ENCODE measurements at places on chromosomes 16 and 17.

- no peak for DNase-seq
Observed at GRCh38 chr16:2428051-2428783, 1.0 kb upstream of the CCNF start.

- no peak for DNase-seq
Observed at GRCh38 chr16:85123891-85124635, 11.8 kb upstream of the CIBAR2 start.

- DNase-seq: no peak
Observed at GRCh38 chr16:83453977-83454376, 353.8 kb upstream of the HSBP1 start.

DNA sequence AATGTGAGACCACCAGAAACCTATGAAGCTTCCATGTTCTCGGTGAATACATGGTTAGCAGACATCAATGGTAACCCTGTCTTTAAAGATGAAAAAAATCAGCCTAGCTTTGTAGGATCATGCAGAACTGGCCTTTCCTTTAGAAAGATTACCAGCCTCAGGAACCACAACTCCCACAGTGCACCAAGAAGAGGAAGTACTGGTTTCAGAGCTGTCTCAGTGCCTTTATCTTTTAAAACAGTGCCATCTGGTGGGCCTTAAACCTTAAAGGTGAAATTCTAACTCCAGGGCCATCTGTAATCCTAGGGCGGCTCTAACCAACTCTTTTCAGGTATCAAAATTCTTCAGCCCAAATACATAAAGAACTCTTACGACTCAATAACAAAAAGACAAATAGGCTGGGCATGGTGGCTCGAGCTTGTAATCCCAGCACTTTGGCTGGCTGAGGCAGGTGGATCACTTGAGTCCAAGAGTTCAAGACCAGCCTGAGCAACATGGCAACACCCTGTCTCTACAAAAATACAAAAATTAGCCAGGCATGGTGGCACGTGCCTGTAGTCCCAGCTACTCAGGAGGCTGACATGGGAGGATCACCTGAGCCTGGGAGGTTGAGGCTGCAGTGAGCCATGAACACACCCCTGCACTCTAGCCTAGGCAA is 5.4 kb downstream of the ATPAF2 start:
- peak; percentile 45 for DNase-seq

DNA sequence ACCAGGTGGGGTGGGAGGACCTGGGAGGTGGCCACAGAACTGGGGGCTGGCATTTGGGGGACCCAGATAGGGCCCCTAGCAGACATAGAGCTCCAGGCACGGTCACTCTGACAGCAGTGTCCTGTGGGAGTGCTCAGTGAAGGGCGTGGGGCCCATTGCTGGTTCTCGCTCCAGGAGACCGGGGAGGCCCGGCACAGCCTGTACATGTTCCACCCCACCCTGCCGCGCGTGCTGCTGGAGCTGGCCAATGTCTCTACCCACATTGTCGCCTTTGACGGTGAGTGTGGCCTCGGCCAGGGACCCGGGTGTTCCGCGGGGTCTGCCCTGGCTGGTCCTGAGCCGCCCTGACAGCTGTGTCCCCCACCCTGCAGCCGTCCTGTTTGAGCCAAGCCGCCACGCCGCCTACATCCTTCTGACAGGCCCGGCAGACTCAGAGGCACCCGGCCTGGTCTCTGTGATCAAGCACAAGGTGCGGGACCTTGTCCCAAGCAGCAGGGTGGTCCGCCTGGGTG is 11.2 kb downstream of the RGS11 start:
- DNase-seq: no peak

GRCh38 chr17:60311936-60312335 is 80.0 kb downstream of the USP32 start:
- DNase-seq: no peak

GRCh38 chr17:58184986-58185761 is 7.4 kb upstream of the EPX start:
- no peak for DNase-seq

DNA sequence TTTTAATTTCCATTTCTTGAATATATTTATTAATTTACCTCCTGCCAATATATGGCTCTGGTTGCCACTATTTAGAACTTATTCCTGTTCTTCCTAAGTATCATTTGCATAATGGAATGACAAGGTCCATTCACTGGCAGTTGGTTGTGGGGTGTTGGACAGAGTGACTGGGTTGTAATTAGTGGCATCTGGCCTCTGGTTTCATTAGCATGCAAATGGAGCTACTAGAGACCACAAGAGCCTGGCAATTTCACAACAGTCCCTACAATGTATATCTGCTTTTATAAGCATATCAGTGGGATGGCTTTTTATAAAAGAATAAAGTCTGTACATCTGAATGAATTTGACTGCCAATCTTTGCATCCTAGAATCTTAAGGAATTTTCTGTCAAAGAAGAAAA is 1030.9 kb upstream of the CDH8 start:
- DNase-seq: no peak

Measured in effector CD4-positive, alpha-beta T cell (primary cell).